ENCODE measurements at places on chromosomes 1 and 21.

- DNase-seq: no peak
These were observed 726.4 kb downstream of the BRINP3 start for GRCh38 chr1:189751311-189751710.

DNA sequence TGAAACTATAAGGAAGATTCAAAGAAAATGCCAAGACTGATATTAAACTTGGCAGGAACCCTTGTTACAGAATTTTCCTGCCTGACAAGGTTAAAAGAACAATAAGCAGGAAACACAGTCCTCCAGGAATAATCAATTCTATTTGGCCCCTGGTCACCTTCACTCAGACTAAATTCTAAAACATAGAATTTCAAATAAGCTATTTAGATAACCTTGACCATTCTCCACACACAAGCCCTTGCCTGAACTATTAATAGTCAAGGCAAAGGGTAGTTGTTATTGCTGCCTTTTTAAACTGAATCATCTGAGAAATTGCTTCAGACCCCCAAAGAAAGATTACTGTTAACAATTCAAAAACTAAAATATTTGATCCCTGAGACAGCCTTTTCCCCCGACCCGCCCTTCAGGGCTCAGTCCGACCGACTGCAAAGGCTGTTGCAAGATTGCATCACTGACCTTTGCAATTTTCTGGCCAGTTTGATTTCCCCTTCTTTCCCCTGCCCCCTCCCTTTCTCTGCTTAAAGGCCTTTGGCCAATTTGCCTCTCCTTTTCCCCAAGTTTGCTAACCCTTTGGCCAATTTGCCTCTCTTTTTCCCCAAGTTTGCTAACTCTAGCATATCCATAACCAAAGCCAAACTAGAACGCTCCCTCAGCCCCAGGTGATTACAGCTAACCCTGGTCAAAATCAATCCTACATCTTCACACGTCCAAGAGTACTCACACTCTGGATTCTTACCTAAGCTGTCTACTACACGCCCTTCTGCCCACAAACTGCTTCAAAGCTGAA, 1.4 kb upstream of the G0S2 start:
- no peak for DNase-seq

- DNase-seq: no peak
These were observed 126.9 kb upstream of the ERRFI1 start for GRCh38 chr1:8152731-8153702.

DNA sequence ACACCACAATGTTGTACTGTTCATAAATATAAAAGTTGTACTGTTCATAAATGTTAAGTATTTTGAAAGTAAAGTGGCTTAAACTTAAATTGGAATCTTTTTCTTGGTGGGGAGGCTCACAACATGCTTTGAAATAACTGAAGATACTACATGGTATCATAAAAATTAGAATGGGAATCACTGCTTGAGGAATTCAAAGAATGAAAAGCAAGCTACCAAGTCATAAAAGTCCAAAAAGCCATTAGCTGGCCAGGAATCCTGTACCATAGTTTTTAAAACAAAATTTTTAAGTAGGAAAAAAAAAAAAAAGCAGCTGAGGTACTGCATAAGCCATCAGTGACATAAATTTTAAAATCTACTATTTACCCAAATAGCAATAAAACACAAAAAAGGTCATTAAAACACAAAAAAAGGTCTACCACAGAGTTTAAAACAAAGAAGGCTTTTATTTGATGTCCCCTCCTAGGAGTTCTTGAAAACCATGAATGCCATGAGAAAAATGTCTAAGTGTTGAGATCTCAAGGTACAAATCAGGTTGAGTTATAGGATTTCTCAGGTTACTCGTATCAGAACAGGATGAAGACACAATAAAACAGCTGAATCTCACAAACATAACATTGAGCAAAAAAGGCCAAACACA, 8.6 kb downstream of the ZZZ3 start:
- no peak for DNase-seq

DNA sequence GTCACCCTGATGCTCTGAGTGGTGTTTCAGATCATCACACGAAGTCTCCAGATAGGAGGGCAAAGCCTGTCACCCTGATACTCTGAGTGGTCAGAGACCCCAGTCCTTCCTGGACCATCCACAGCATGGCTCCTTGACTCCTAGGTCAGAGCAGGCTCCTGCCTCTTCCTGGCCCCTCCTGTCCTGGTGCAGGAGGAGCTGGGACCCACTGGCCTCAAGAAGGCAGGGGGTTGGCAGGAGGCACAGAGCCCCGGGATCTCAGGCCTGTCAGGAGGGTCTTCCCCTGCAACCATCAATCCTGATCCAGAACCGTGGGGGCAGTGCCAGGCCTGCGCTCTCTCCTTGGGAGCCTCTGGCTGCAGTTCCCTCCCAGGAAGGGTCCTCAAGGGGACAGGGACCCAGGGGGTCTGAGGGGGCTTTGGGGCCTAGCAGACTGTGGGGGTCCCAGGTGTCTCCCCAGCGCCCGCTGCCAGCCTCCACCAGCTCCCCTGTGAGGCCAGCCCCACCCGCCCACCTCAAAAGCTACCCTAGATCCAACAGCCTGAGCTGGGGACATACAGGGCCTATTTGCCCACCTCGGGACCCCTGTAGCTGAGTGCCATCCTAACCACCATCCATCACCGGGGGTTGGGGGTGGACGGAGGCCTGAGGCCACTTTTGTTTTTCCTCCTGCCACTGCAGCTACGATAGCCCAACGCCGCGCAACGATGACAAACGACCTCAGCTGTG, 27.5 kb downstream of the COL6A1 start:
- no peak for DNase-seq

GRCh38 chr1:117286145-117286544, 75.4 kb upstream of the VTCN1 start:
- DNase-seq: no peak

DNA sequence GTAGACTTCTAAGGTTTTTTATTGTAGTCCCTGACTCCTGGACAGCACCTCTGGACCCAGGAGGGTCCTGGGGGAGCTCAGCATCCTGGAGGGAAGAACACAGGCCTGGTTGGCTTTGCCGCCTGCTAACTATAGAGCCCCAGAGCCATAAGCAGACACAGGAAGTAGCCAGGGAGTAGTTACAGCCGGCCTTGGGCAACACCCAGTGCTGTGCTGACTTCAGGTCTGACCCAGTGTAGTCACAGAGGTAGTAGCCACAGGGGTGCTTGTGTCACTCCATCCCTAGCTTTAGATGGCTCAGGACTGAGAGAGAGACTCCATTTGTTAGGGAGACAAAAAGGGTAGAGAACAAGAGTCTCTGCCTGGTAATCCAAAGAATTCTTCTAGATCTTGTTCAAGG, 21.9 kb downstream of the MCOLN2 start:
- no peak for DNase-seq

DNA sequence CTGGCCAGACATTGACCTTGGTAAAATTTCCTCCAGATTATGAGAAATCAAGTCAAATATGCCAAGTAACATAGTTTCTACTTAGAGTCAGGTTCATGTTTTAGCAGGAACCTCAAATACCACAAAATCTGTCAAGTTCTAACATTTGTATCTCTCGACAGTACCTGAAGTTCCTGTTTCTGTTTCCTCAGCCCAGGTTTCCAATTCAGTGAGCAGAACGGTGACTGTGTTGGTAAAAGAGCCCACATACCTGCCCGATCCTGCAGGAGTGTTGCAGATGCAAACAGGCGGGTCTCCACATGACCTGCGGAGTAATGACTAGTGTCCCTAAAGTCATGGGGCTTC, 57.9 kb upstream of the LGALS8 start:
- DNase-seq: peak; percentile 23

- no peak for DNase-seq
These were observed 550.9 kb downstream of the SMYD3 start for GRCh38 chr1:245956225-245956624.

- DNase-seq: no peak
These were observed 16.9 kb upstream of the MCL1 start for GRCh38 chr1:150596095-150596892.

- DNase-seq: no peak
These were observed 34.4 kb downstream of the MRPL39 start for GRCh38 chr21:25572861-25573310.

DNA sequence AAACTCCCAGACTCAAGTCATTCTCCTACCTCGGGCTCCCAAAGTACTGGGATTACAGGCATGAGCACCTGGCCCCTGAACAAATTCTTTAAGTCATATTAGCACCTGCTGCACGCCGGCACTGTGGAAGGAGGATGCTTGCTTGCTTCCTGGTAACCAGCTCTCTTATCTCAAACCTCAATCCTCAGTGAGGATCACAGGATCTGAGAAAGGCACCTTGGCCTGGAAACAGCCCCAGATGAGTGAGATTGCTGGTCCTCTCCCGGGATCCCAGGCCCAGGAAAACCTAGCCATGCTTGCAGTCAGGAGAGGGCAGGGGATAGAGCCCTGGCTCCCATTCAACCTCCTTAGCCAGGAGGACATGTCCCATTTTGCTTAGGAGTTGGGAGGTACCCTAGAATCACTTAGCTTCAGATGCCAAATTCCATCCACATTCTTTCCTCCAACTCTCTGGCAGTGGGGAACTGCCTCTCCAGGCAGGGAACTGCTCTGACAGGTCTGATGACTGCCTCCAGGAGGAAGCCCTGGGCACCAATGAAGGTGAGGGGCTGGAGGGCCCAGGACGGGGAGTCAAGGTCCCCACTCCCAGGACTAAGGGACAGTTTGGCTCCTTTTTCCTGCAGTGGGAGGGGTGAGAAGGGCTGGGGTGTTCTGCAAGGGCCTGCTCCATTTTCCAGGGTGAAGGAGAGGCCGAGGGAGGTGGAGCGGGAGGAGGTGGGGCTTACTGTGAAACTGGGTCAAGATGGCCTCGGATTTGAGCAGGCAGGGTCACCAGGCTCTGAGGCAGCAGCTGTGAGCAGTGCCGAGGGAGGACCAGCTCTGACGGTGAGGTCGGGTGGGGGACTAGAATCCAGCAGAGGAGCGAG, 9.5 kb downstream of the GPR37L1 start:
- no peak for DNase-seq

DNA sequence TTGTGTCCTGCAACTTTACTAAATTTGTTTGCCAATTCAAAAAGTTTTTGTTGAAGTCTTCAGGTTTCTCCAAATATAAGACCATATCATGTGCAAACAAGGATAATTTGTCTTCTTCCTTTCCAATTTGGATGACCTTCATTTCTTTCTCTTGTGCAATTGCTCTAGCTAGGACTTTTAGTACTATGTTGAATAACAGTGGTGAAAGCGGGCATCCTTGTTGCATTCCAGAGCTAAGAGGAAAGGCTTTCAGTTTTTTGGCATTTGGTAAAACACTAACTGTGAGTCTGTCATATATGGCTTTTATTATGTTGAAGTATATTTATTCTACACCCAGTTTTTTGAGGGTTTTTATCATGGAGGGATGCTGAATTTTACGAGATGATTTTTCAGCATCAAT, 630.0 kb upstream of the ADGRL2 start:
- DNase-seq: no peak

DNA sequence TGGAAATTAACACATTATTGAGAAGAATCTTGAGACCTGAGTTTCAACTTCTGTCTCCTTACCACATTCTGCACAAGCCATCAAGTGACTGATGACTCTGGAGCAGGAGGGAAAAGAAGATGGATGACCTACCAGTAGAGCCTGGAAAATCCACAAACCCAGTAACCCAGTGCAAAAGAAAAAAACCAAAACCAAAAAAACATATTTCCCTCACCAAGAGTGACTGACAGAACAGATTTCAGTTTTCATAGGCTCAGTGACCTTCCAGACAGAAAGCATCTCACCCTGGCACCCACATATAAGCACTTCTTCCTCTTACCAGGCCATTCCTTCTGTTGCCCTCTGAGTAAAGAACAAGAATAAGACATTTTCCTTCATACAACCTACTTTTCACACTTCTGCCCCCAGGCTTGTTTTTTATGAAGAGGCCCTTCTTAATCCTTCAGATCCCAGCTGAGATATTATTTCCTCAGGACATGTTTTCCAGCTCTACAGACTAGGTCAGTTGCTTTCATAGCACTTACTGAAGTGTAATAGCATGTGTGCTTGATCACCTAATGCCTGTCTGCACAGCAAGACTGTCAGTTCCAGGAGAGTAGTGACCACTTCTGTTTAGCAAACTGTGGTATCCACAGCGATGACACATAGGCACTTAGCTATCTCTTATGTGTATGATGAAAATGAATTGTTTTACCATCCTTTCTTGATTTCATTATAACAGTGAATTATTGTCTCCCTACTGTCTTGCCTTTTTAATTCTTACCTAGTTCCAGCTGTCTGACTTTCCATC, 4.0 kb downstream of the TSACC start:
- DNase-seq: no peak

DNA sequence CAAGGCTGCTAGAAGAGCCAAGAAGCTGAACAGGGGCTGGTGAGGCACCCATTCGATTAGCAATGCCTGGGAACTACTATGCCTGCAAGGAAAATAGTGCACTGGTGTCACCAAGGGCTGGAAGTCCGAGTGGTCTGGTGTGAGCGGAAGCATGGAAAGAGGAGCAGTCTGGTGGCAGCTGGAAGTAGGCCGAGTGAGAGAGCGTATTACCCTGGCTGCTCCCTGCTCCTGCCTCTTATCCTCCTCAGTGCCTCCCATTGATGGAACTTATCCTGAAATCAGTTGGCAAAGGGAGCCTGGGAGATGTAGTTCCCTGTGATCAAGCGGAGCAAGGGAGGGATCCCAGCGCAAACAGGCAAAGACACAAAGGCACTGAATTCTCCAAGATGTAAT, 9.6 kb downstream of the SMAP2 start:
- DNase-seq: no peak

- no peak for DNase-seq
These were observed 14.3 kb upstream of the LSM10 start for GRCh38 chr1:36411674-36412648.

GRCh38 chr1:174818014-174818616, 181.6 kb upstream of the CACYBP start:
- DNase-seq: no peak

DNA sequence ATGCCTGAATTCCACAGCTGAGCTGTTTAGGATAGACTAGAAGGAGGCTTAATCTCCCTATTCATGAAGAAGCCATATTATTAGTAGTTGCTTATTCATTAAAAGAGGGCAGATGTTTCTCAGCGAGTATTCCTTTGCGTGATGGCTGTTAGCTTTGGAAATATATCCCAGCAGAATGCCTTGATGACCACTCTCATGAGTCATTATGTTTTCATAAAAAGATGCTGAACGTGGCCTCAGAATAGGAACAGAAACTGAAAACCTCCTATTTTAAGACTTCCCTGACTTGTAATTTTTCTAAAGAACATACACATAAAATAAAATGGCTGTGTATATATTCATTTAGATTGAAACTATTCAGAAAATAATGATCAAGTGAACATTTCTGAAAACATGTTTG, 9.6 kb upstream of the PLA2G4A start:
- no peak for DNase-seq

GRCh38 chr1:22371408-22371807, 80.2 kb upstream of the ZBTB40 start:
- no peak for DNase-seq

- DNase-seq: no peak
These were observed 91.1 kb downstream of the HLX start for GRCh38 chr1:220970311-220970710.

- no peak for DNase-seq
These were observed 79.3 kb upstream of the ATF3 start for GRCh38 chr1:212529211-212529741.

GRCh38 chr1:3064901-3065300, 4.1 kb upstream of the PRDM16 start:
- DNase-seq: no peak

GRCh38 chr1:32363713-32364112, 1.4 kb downstream of the TSSK3 start:
- DNase-seq: no peak

GRCh38 chr1:15083578-15083977, 70.0 kb upstream of the TMEM51 start:
- DNase-seq: no peak

Measured in memory B cell (primary cell).